SIG-M5 (cell line): ENCODE measurements at places on chromosomes 2 and 18.

DNA sequence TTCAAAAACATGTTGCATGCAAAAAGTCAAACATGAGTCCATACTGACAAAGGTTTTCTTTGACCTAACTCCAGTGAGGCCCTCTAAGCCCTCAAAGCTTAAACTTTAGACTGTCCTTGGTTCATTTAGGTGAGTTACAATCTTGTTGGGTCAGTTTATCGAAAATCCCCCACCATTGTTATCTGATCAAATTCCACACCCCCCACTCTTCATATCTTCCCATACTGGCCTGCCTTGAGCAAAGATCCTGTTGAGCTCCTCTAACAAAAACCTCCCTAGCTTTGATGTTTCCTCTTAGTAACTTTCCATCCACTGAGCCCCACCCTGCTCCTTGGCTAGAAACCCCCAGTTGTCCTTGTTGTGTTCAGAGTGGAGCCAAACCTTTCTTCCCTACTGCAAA is 193.7 kb downstream of the ARHGAP28 start:
- DNase-seq: no peak

- DNase-seq: no peak
Observed at GRCh38 chr18:6427286-6427685, 12.6 kb upstream of the L3MBTL4 start.

DNA sequence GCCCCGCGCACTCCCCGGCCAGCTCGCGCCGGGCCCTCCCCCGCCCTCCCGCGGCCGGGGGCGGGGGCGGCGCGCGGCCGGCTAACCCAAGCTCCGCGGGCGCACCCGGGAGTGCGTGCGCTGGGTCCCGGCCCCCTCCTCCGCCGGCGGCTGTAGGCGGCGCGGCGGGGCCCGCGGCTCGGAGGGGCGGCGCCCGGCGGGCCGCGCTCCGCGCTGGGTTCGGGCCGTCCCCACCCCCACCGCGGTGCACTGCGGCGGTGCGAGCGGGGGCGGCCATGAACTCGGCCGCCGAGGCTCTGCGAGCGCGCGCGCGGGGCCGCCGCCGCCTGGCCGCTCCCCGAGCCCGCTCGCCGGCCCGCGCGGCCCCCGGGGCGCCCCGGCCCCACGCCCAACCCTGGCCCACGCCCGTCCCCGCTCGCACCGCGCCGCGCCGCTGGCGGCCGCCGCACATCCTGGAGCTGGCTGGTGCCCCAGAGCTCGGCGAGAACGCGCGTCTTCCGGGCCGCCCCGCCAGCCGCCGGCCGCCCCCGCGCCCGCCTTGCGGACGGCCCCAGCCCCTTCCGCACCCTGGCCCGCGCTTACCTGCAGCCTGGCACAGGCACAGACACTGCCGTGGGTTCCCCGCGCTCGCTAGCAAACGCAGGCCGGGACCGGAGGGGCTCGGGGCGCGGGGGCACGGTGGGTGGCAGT is at the start of gene ZBTB14:
Gene ZBTB14 (minus strand): TSS at position 496 of the 690 bp plus-strand sequence. CDS start 2,480 bp downstream, outside the sequence.
- no peak for DNase-seq

- DNase-seq: no peak
Observed at GRCh38 chr2:44852594-44852993, 88.9 kb upstream of the SIX3 start.

DNA sequence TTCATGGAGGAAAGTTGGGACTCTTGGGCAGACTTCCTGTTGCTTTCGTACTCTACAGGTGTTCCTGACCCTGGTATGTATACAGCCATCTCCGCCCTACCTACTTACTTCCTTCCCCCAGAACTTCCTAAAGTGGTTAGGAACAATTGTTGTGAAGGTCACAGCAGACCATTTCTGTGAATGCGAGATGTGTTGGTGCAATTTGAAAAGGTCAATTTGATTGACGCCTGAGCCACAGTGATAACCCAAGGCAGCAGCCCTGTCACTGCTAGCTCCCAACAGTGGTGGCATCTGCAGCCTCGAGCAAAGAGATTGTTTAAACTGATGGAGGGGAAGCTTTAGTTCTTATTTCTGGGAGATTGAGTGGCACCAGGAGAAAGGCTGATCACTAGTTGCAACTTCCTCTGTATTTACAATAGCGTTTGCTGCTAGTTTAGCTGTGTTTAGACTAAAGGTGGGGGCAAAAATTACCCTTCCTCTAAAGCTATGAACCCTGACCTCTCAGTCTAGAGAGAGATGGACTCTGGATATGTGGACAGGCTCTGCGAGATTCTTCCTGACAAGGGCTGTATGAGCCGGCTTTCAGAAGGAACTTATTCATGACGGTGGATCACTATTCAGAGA is 78.3 kb upstream of the MAP4K3 start:
- no peak for DNase-seq
